ENCODE measurements at places on chromosomes 12 and 14. TPM values are rescaled to one million over a fixed set of nuclear protein-coding genes. Genes with fewer than 3 reads are reported as not detected.

ALG10 gene
- 33.4 TPM for total RNA-seq

CARMIL3 gene
- total RNA-seq: 18.8 TPM

NELL2 gene
- 2,116 TPM for total RNA-seq

FSCB gene
- not detected for total RNA-seq

AMHR2 gene
- not detected for total RNA-seq

ESRRB gene
- under 0.01 TPM for total RNA-seq

RNASE3 gene
- total RNA-seq: not detected

MSI1 gene
- 6.9 TPM for total RNA-seq

GRCh38 chr14:67335781-67336180 is 23.8 kb downstream of the ATP6V1D start:
- no peak for DNase-seq

DNA sequence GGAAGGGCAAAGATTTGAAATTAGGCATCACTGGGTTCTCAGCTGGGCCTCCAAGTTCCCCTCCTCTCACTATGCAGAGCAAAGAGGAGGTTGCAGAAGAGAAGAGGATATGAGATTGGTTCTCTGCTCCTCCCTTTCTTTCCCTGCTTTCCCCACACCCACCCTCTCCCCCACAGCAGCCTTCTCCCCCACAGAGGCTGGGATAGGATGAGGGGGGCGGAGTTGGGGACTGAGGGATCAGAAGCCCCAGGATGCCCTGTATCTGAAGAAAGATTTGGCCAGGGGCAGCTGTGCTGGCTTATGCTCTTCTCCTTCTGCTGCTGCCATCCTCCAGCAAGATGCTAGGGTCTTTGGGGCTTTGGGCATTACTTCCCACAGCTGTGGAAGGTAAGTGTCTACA is at the start of gene AMHR2:
TSS of gene AMHR2 (plus strand) at position 259 of the 400 bp plus-strand sequence. CDS start at position 339, 80 bp downstream.
- no peak for DNase-seq

GRCh38 chr12:127414636-127415035 is 852.3 kb upstream of the TMEM132C start:
- DNase-seq: no peak

DNA sequence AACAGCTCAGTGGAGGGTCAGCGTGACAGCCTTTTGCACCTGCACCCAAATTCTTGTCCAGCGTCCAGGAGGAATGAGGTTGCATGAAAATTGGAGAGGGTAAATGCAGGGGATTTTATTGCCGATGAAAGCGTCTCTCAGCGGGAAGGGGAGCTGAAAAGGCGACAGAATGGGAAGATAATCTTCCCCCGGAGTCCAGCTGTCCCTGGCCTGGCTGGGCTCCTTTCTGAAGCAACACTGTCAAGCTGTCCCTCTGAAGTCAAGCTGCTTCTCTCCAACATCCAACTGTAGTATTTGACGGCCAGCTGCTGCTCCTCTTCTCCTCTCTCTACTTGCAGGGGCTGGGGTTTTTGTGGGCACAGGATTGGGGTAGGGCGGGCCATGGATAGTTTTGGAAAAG is 32.7 kb downstream of the NOPCHAP1 start:
- DNase-seq: no peak

DNA sequence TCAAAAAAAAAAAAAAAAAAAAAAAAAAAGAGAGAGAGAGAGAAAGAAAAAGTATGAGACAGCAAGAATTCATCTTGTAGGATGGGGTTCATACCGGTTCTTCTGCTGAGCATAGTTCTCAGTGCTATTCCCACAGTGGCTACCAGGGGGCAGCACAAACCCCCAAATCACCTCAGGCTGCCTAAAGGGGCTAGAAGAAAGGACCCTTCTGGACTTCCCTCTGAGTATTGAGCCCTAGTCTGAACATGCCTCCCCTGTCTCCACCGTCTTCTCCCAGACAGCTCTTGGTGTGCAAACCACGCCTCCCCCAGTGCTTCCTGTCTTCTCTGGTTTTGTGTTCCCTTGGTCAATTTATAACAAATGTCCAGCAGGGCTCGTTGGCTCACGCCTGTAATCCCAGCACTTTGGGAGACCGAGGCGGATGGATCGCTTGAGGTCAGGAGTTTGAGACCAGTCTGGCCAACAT is 31.3 kb upstream of the SMUG1 start:
- peak; percentile 60 for DNase-seq

DNA sequence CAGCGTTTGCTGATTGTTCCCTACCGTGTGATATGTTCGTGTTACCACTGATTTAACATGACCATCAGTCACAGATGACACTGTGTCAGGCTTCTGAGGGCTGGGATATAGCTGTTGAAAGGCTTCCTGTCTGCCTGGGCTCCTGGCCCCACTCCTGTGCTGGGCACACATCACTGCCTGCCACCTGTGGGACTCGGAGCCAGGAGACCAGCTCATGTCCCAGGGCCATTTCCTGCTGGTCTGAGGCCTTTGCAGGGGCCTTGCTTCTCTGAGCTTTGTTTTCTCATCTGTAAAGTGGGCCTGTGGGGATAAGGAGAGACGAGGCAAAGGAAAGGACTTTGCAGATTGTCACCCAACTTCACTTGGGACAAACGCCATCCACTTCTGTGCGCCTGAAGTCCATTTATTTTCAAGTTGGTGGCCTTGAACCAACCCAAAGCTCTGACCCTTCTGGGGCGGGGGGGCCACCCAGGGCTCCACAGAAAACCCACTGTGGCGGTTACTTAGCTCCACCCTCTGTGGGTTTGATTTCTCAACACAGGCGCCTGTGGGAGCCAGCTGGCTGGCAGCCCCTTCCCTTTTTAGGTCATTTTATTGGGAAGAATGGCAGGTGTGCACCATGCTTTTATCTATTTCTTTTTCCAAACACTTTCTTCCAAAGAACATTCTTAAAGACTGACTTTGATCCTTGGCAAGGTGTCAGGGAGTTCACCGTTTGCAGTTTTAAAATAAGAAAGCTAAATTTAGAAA is 54.1 kb downstream of the BEGAIN start:
- DNase-seq: no peak

DNA sequence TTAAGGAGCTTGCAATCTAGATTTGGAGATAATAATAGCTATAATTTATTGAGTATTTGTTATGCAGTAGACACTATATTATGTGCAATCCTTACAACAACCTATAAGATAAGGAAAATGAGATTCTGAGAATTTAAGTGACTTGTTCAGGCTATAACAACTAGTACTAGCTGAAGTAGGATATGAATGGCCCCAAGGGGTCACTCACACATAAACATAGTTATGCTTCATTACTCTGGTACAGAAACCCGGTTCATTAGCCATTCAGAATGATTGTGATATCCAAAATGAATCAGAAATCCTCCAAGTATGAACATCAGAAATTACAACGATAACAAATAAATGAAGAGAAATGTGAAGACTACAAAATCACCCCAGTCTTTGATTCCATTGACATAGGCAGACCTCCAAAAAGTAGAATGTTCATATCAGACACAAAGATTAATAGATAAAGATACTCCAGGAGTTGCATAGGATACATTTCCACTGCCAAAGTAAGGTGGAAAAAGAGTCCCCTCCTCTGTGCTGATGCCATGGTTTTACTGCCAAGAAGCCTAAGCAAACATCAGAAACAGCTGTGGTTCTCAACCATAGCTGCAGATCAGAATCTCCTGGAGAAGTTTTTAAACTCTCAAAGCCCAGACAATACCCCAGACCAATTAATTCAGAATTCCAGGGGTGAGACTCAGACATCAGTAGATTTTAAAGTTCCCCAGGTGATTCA is 8.6 kb upstream of the NID2 start:
- no peak for DNase-seq

DNA sequence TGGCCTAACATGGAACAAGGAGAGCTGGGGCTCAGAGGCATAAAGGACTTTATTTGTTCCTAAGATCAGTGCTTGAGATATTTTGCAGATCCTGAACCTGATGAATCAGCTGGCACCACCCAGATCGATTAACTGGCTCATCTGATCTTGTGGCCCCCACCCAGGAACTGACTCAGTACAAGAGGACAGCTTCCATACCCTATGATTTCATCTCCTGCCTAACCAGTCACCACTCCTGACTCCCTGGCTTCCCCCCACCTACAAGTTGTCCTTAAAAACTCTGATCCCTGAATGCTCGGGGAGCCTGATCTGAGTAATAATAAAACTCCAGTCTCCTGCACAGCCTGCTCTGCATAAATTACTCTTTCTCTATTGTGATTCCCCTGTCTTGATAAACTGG is 5.1 kb downstream of the C12orf56 start:
- DNase-seq: no peak

GRCh38 chr12:79344855-79345847 is 345.6 kb downstream of the PAWR start:
- DNase-seq: no peak

DNA sequence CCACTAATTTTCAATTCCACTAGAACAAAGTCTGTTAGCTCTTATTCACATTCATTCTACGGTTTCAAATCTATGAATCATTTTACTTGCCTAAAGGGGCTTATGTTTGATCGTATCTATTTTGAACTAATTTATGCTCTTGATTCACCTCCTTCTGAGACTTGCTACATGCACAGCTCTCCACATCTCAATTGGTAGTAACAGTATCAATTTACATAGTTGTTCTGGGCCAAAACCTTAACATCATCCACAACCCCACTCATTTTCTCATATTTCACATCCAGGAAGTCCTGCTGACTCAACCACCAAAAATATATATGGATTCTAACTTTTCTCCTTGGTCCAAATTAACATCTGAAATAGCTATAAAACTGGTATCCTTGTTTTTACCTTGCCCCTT is 208.6 kb downstream of the RASSF9 start:
- DNase-seq: no peak

DNA sequence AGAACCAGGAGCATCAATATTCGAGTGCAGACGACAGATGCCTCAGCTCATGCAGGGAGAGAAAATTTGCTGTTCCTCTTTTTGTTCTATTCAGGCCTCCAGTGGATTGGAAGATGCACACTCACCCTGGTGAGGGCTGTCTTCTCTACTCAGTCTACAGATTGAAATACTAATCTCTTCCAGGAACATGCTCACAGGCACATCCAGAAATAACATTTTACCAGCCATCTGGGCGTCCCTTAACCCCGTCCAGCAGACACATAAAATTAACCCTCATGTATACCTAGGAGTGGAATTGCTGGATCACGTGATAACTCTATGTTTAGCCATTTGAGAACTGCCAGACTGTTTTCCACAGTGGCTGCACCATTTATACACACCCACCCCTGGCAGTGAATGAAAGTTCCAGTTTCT is 4.5 kb upstream of the OAS2 start:
- no peak for DNase-seq

GRCh38 chr12:12537421-12537820 is 25.2 kb downstream of the DUSP16 start:
- no peak for DNase-seq

DNA sequence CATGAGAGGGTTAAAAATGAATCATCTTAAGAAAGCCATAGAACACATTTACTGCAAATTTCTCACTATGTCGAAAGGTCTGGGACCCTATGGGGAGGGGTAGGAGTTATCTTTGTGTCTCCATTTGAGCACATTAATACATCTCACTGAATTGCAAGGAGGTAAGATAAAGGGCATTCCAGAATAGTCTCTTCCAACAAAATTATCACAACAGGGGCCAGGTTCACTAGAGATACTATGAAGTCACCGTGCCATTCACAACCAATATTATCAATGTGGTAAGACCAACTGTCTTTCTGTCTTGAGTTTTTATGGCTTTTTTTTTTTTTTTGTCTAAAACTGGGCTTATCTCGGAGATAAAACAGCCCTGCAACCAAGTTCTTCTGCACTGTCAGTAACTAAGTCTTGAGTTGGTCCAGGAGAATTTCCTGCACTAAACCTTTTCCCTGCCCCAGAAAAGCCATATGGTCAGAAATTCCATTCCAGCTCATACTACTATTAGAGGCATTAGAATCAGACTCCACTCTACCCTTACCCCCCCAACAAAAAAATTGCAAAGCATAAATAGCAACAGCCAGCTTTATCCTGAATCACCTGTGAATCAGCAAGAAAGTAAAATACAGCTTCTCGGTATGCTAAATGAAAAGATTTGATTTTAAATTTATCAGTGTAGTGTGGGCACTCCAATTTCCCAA is 79.7 kb downstream of the PTPRR start:
- no peak for DNase-seq
